ENCODE measurements at places on chromosomes 12 and 14. TPM values are rescaled to one million over a fixed set of nuclear protein-coding genes. Genes with fewer than 3 reads are reported as not detected.

Gene LRRC43
- not detected for polyA plus RNA-seq

Gene CLEC7A
- polyA plus RNA-seq, result not detected

Gene TIMELESS
- polyA plus RNA-seq, result 3.2 TPM

Gene A2ML1
- not detected for polyA plus RNA-seq

Gene GPR68
- 3.0 TPM for polyA plus RNA-seq

Gene PUS1
- polyA plus RNA-seq, result 28.1 TPM

Gene CLEC6A
- not detected for polyA plus RNA-seq

Gene PHETA1
- 1.4 TPM for polyA plus RNA-seq

Gene ARHGAP5
- polyA plus RNA-seq, result 28.0 TPM

Gene WNT5B
- not detected for polyA plus RNA-seq

Gene EML5
- polyA plus RNA-seq, result 0.46 TPM

Gene LRRC10
- polyA plus RNA-seq, result not detected

Gene APOF
- polyA plus RNA-seq, result not detected

Gene ZNF605
- 0.59 TPM for polyA plus RNA-seq

Gene RAB15
- 6.7 TPM for polyA plus RNA-seq

Gene KRT73
- 1.3 TPM for polyA plus RNA-seq

Gene ARMH4
- not detected for polyA plus RNA-seq

Gene GPATCH2L
- polyA plus RNA-seq, result 14.8 TPM

Gene OR4K15
- polyA plus RNA-seq, result not detected

Gene PPM1A
- 14.8 TPM for polyA plus RNA-seq

Gene SLC15A5
- not detected for polyA plus RNA-seq

Gene SPIC
- not detected for polyA plus RNA-seq

Gene CNPY2
- 184 TPM for polyA plus RNA-seq

Gene FOXN4
- not detected for polyA plus RNA-seq

Gene LRRK2
- polyA plus RNA-seq, result not detected

Gene SIX6
- not detected for polyA plus RNA-seq

Gene RERG
- not detected for polyA plus RNA-seq

Gene PELI2
- 1.9 TPM for polyA plus RNA-seq

Gene EFCAB11
- 2.6 TPM for polyA plus RNA-seq

Gene DDX51
- polyA plus RNA-seq, result 4.0 TPM

Gene TEAD4
- not detected for polyA plus RNA-seq

Gene MNAT1
- 18.9 TPM for polyA plus RNA-seq

Gene ASIC1
- polyA plus RNA-seq, result not detected

Gene DNAJC22
- not detected for polyA plus RNA-seq

Gene TMEM132C
- not detected for polyA plus RNA-seq

Gene TCL1B
- polyA plus RNA-seq, result not detected

Gene SMOC1
- polyA plus RNA-seq, result not detected

Gene MYO1A
- polyA plus RNA-seq, result not detected

Gene FGF23
- polyA plus RNA-seq, result not detected

Gene RIN3
- 25.0 TPM for polyA plus RNA-seq

Gene MBIP
- 19.7 TPM for polyA plus RNA-seq

Gene POTEG
- polyA plus RNA-seq, result not detected

Gene RFLNA
- polyA plus RNA-seq, result not detected

Gene TMCC3
- polyA plus RNA-seq, result 0.91 TPM

Gene CEP170B
- polyA plus RNA-seq, result 0.16 TPM

Gene FAR2
- 10.0 TPM for polyA plus RNA-seq

Gene GLIPR1L1
- polyA plus RNA-seq, result not detected

Gene POTEM
- not detected for polyA plus RNA-seq

Gene MMP14
- polyA plus RNA-seq, result not detected

Gene GPR84
- not detected for polyA plus RNA-seq

Gene TC2N
- 234 TPM for polyA plus RNA-seq

Gene SRRM4
- not detected for polyA plus RNA-seq

Gene OTOGL
- not detected for polyA plus RNA-seq

Gene TIMM9
- polyA plus RNA-seq, result 51.9 TPM

Gene OR4K13
- polyA plus RNA-seq, result not detected

Gene DNAI7
- polyA plus RNA-seq, result not detected

Gene TMTC1
- polyA plus RNA-seq, result not detected

Gene FSCB
- polyA plus RNA-seq, result not detected

Gene LBHD2
- polyA plus RNA-seq, result not detected

All from CD4-positive, alpha-beta memory T cell (primary cell).